NCI-H1105 (cell line): ENCODE measurements at places on chromosomes 5 and 9.

GRCh38 chr5:34735491-34736426, 79.6 kb downstream of the RAI14 start:
- no peak for DNase-seq

GRCh38 chr9:131609099-131609830, 63.9 kb downstream of the PRRT1B start:
- no peak for DNase-seq

GRCh38 chr5:3828761-3829160, 233.1 kb downstream of the IRX1 start:
- no peak for DNase-seq

DNA sequence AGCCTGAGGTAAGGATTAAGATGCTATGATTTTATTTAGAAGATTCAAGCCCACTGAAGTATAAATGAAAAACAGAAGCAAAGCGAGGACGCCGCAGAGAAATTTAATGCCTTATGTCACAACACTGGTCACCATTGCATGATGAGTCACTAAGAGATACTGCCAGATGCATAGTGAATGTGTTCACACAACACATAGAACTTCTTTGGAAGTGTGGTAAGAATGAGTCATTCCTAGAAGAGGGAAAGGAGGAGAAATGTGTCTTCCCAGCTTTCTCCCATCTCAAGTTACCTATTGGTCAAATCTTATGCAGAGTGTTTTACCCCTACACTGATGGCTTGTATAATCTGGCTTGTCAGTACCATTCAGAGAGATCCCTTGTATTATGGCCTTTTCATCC, 465.3 kb upstream of the ARRDC3 start:
- DNase-seq = no peak

DNA sequence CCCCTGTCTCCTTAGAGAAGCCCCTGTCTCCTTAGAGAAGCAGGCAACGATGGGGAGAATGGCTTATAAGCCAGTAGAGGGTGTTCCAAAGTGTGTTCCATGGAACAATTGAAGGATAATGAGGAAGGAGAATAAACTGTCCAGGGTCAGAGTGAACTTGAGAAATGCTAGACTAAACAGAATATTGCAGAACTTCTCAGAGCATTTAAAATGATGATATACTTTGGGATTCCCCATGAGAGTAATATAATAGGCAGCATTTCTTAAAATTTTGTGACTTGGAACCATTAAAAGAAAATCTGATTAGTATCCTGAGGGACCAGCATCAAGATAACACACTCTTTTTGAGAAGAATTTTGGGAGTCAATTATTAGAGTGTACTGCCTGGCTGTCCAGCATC, 116.8 kb downstream of the PBX3 start:
- DNase-seq = no peak

DNA sequence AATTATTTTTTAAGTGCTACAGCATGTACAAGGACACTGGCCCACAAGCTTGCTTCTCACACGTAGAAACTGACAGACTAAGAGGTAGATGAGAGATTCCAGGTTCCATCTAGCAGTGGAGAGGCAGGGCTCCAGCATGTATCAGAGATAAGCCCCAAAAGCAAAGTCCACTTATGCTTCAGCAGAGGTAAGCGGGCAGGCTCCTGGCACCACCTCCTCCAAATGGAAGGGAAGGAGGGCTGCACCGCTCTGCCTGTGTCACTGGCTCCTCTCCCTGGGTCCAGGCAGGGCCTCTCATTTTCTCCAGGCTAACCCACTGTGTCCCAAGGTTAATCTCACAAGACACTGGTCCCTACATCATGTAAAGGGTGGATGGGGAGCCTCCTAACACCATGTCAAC, 15.9 kb downstream of the GRHPR start:
- no peak for DNase-seq

- peak; percentile 20 for DNase-seq
Measured at GRCh38 chr5:67244345-67244793, 47.8 kb upstream of the CD180 start.

- no peak for DNase-seq
Measured at GRCh38 chr5:97635553-97635952, 452.5 kb upstream of the RIOK2 start.

- DNase-seq = no peak
Measured at GRCh38 chr5:135053989-135054388, 20.0 kb upstream of the PITX1 start.

DNA sequence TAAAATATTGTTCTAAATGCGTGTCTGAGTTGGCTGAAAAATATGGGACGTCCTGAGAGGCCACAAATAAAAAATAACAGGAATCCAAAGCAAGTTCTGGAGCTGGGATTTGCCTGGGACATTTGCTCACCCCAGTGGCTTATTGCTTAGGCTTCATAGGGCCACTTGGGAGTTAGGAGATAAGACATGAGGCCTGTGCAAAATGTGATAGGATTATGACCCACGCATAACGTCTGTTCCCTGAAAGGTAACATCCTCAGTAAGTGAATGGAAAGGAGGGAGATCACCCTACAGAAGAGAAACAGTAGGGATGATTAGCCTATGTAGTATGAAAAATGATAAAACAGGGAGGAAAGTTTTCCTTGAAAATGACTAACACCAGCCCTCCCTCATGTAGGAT, 269.4 kb downstream of the EPB41L4A start:
- no peak for DNase-seq

- DNase-seq = no peak
Measured at GRCh38 chr9:92097997-92098482, 17.2 kb downstream of the SPTLC1 start.

- no peak for DNase-seq
Measured at GRCh38 chr5:107597247-107597646, 73.5 kb downstream of the EFNA5 start.

DNA sequence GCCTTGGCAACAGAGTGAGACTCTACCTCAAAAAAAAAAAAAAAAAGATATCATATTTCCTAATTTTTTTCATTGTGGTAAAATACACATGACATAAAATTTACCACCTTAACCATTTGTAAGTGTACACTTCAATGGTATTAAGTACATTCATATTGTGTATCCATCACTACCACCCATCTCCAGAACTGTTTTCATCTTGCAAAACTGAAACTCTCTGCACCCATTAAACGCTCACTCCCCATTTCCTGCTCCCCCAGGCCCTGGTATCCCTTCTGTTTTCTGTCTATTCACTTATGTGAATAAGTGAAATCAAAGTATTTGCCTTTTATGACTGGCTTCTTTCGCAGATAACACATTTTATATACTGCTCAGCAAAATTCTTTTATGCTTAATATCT, 12.8 kb downstream of the LRRC8A start:
- DNase-seq = no peak

DNA sequence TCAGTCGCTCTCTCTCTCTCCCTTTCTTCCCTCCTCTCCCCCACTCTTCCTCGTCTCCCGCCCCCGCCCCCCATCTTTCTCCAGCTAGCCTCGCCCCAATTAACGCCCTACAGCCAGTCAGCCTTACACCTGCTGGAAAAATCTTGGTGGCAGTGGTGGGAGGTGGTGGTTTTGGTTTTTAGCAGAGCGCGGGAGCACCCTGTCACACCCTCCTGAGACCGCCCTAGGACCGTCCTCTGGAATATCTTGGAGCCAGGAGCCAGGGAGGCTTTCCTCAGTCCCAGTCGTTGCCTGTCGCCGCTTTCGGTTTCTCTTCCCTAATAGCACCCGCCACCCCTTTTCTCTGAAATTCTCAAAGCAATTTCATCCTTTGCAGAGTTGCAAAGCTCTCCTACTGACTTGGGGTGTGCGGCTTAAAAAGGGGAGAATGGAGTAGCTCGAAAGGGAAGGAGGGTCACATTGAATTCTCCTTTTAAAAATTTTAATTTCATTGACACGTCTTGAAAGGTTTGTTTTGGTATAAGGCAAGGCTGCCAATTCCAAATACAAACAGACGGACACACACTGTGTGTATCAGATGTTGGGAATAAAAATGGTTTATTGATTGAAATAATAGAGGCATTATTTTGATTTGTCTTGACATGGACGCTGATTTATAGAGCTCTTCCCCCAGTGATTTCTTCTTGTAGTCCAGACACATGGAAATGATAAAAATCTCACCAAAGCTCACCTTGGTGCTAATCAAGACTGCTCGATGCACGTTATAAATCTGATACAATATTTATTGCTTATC, 301.3 kb downstream of the PARP8 start:
- no peak for DNase-seq

GRCh38 chr9:70947086-70947485, 174.3 kb downstream of the TRPM3 start:
- DNase-seq = no peak

DNA sequence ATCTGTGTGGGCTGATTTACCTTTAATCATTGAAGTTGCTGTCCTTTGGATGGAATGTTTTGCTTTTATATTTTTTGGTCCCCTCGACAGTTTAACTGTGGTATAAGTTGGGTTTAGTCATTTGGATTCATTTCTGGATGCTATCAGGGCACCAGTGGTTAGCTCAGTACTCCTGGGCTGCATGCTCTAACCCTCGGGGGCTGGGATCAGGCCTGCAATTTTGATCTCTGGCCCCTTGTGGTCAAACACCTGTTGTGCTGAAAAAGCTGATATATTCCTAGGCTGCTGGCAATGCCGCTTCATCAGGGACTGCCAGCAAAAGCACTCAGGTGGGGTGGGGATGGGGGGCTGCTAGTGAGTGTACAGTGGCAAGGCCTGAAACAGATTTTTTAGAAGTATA, 440.4 kb upstream of the RIOK2 start:
- DNase-seq = no peak

DNA sequence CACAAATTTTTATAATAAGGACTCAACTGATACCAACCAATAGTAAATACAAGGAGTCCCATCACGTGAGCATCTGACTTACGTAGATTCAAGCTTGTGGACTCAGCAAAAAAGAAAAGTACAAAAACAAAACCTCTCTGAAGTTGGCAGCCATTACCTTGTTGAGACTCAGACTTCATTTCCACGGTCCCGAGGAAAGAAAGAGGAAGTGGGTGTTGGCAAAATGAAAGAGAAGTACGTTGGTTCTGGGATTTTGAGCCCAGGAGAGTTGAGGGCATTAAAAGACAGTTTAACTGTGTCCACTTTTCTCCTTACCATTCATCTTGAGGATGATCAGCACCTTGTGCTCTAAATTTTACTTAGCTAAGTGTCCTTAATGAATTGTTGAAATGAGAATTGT, 26.7 kb downstream of the NCBP1 start:
- no peak for DNase-seq

DNA sequence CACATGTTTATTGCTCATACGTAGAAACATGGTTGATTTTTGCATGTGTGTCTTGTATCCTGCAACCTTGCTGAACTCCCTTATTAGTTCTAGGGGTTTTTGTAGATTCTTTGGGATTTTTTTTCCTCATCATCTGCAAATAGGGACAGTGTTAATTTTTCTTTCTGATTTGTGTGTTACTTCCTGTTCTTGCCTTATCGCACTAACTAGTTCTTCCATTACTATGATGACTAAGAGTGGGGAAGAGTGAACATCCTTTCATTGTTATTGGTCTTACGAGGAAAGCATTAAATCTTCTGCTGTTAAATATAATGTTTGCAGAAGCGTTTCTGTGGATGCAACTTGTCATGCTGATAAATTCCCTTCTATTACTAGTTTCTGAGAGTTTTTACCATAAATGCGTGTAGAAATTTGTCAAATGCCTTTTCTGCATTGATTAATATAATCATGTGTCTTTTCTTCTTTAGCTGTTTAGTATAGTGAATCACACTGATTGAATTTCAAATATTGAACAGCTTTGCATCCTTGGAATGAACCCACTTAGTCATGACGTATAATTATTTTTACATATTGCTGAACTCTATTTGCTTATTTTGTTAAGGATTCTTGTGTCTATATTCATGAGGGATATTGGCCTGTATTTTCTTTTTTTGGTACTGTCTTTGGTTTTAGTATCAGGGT, 32.1 kb upstream of the RNF130 start:
- DNase-seq = no peak

DNA sequence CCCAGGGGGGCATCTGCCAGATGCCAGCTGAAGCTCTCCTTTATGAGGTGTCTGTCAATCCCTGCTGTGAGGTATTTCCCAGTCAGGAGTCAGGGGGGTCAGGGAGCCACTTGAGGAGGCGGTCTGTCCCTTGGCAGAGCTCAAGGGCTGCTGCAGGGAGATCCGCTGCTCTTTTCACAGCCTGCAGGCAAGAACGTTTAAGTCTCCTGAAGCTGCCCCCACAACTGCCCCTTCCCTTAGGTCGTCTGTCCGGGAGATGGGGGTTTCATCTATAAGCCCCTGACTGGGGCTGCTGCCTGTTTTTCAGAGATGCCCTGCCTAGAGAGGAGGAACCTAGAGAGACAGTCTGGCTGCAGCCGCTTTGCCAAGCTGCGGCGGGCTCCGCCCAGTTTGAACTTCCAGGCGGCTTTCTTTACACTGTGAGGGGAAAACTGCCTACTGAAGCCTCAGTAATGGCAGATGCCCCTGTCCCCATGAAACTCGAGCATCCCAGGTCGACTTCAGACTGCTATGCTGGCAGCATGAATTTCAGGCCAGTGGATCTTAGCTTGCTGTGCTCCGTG, 148.3 kb downstream of the RPS23 start:
- no peak for DNase-seq

GRCh38 chr5:119284031-119284430, 71.8 kb upstream of the TNFAIP8 start:
- DNase-seq = no peak

DNA sequence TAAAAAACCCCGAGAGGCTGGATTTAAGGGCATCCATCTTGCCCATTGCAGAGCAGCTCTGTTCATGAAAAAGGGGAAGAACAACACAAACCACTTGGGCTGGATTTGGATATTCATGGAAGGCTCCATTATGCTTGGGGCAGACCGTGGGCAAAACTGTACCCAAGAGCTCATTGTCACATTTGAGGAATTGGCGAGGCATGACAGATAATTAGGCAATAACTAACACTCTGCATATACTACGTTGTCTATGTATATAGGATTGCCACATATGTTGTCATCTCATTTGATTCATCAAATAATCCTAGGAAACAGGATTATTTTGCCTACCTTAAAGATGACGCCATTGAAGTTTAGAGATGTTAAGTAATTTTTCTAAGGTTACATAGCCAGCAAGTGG, 255.4 kb downstream of the SMARCA2 start:
- no peak for DNase-seq

DNA sequence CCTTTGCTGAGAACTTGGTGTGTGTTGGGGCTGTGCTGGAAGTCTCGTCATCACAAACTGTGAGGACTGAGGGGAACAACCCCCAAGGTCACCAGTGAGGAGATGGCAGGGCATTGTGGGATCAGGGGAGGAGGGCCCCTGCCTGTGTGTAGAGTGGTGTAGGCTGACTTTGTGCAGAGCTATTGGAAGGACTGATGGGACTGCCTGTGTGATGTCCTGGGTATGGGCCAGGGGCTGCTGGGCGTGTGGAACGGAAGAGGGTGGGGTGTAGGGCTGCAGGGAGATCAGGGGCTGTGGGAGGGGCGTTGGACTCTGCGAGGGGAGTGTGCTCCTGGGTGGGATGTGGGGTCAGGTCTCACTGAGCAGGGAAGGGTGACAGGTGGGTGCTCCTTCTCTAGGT, 3.6 kb downstream of the WNK2 start:
- no peak for DNase-seq

DNA sequence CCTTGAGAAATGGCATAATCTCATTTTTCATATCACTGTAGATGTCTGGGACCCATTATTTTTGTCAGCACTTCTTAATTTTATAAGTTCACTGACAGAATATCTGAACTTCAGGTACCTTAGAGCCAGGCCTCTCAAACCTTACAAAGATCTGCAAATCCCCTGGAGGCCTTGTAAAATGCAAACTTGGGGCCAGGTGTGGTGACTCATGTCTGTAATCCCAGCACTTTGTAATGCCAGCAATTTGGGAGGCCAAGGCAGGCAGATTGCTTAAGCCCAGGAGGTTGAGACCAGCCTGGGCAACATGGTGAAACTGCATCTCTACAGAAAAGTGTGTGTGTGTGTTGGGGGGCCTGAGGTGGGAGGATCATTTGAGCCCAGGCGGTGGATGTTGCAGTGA, 30.8 kb downstream of the RASGRF2 start:
- no peak for DNase-seq
